Activated CD8-positive, alpha-beta T cell treated with anti-CD3 and anti-CD28 coated beads for 36 hours (primary cell): ENCODE measurements at places on chromosomes 3 and 15. TPM values are rescaled to one million over a fixed set of nuclear protein-coding genes. Genes with fewer than 3 reads are reported as not detected.

DNA sequence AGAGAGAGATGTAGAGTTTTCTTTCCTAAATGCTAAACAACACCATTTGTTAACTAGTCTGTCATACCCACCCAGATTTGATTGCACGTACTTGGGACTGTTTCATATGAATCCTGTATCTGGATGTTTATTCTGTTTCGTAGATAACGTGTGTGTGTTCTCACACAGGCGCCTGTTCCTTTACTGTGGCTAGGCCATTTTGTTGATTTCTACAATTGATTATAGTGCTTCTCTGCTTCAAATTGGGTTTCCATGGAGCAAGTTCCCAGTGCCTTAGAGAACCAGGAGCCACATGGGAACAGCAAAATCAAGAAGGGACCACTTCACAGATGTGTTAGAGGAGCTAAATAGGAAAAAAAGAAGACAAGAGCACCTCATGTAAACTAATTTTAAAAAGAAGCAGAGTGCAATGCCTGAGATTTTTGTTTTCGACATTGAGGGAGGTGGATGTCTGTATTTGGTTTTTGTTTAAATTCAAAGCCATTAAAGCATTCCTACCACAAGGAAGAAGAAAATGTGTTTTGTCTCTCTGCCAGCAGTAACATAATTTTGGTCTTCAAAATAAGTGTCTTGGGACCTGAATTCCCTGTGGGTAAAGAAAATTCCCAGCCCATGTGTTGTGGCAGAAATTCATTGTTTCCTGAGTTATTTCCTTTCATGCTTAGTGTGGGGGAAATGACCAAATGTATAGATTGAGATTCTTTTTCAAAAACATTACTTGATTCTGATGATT, 424.0 kb upstream of the C2CD4B start:
- no peak for DNase-seq

UROC1 gene
- not detected for total RNA-seq

DNA sequence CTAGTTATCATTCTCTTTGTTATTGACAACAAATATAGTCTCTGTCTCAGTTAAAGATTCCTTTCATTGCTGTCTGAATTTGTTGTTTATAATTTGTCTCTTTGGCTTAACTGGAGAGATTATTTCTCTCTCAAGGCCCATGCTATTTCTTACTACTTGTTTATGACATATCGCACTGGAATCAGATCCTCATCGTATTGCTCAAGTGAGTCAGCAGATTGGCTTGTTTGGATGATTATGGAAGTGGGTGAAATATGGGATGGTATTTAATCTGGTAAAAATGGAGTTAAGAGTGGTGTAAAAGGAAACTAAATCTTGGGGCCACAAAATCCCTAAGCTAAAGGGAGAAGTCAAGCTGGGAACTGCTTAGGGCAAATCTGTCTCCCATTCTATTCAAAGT, 613.1 kb downstream of the SI start:
- DNase-seq, result no peak

GRCh38 chr3:170768334-170768801, 101.6 kb downstream of the RPL22L1 start:
- DNase-seq, result no peak

DNA sequence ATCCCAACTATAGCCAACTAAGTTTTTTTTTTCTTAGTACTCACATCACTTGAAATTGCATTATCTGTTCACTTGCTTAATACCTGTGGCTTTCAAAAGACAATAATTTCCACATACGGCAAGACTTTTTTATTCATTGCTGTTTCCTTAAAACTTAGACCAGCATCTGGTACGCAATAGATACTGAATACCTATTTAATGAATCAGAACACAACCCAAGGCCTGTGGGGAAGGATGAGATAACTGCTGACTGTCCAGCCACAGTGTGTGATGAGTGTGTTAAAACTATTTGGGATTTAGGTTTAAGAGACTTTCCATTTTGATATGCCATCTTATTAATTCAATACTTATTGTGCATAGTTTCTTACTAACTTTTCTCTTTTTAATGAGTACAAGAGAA, 988.7 kb downstream of the NTRK3 start:
- DNase-seq, result no peak

GRCh38 chr15:60510006-60510405, 31.1 kb upstream of the ICE2 start:
- no peak for DNase-seq
